Type B pancreatic cell (in vitro differentiated cells): ENCODE measurements at places on chromosomes 4 and X. TPM values are rescaled to one million over a fixed set of nuclear protein-coding genes. Genes with fewer than 3 reads are reported as not detected.

DNA sequence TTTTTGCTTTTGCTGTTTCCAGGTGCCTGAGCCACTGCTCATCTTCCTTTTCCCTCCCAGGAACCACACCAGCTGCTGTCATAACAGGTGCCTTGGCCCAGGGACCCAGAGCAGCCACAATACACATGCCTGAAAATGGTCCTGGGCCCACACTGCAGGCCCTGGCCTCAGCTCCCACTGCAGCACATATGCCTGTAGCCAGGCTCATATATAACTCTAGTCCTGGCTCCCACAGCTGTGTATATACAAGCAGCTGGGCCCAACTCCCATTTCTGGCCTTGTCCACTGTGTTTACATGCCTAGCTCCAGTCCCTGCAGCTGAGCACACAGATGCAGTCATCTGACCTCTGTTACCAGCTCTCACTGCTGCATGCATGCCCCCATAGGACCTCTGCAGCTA lies 930.5 kb downstream of the ADGRL3 start:
- no peak overlapping the region for H3K4me3 ChIP-seq
- no peak for DNase-seq
- no peaks in the 10 kb centered on the region for H3K27me3 ChIP-seq
- no peaks in the 10 kb centered on the region for H3K4me1 ChIP-seq
- H3K27ac ChIP-seq, result no peak overlapping the region

DNA sequence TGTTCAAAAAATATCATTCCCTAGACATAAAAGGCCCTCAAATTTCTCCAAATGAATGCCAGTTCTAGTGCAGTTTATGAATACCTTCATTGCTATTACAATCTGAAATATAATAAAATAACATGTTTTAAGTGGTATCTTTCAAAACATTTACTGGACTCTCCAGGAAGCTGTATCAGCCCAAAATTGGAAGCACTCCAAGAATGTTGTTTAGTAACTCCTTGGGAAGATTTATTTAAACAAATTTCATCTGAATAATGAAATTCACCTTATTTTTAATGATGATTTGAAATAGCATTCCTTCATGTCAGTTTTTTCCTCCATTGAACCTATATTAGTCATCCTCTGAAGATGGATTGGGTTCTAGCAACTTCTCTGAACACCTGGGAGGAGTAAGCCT lies 217.2 kb upstream of the PCDH18 start:
- peaks cover 4% of the 10 kb centered on the region for H3K36me3 ChIP-seq
- H3K4me3 ChIP-seq, result no peak overlapping the region
- no peak for DNase-seq
- H3K4me1 ChIP-seq, result no peaks in the 10 kb centered on the region

- H3K36me3 ChIP-seq, result no peaks in the 10 kb centered on the region
- H3K27me3 ChIP-seq, result peaks cover 43% of the 10 kb centered on the region
- no peak overlapping the region for H3K4me3 ChIP-seq
- H3K4me1 ChIP-seq, result peaks cover 16% of the 10 kb centered on the region
- no peak for DNase-seq
Observed at GRCh38 chr4:8588196-8588470, 4.4 kb upstream of the CPZ start.

GRCh38 chr4:176156656-176157055 lies 38.7 kb downstream of the SPATA4 start:
- no peak overlapping the region for H3K4me3 ChIP-seq
- H3K27me3 ChIP-seq, result no peaks in the 10 kb centered on the region
- no peaks in the 10 kb centered on the region for H3K36me3 ChIP-seq
- H3K4me1 ChIP-seq, result no peaks in the 10 kb centered on the region
- H3K27ac ChIP-seq, result no peak overlapping the region
- no peak for DNase-seq

PRR27 gene
- total RNA-seq, result 0.17 TPM in 1 of 2 replicates, not detected in the other

GRCh38 chr4:142348613-142349021 lies 497.5 kb downstream of the INPP4B start:
- H3K36me3 ChIP-seq, result no peaks in the 10 kb centered on the region
- no peak for DNase-seq
- peak overlapping the region; percentile 15 for H3K4me3 ChIP-seq
- H3K27ac ChIP-seq, result no peak overlapping the region

GRCh38 chr4:172698256-172698655 lies 470.4 kb upstream of the GALNT7 start:
- H3K27ac ChIP-seq, result no peak overlapping the region
- no peak for DNase-seq
- no peaks in the 10 kb centered on the region for H3K36me3 ChIP-seq
- H3K4me3 ChIP-seq, result no peak overlapping the region
- no peaks in the 10 kb centered on the region for H3K4me1 ChIP-seq
